ENCODE measurements at places on chromosomes 5 and 9.

- no peak for DNase-seq
These were observed 101.2 kb upstream of the TRIM32 start for GRCh38 chr9:116585896-116586295.

GRCh38 chr5:28543473-28544098, 1505.2 kb upstream of the CDH9 start:
- DNase-seq: no peak

GRCh38 chr9:83219154-83219923, 156.4 kb upstream of the RASEF start:
- peak; percentile 48 for DNase-seq

GRCh38 chr9:107669422-107669821, 179.9 kb upstream of the KLF4 start:
- DNase-seq: no peak

- no peak for DNase-seq
These were observed 197.2 kb downstream of the COX7C start for GRCh38 chr5:86814907-86815306.

DNA sequence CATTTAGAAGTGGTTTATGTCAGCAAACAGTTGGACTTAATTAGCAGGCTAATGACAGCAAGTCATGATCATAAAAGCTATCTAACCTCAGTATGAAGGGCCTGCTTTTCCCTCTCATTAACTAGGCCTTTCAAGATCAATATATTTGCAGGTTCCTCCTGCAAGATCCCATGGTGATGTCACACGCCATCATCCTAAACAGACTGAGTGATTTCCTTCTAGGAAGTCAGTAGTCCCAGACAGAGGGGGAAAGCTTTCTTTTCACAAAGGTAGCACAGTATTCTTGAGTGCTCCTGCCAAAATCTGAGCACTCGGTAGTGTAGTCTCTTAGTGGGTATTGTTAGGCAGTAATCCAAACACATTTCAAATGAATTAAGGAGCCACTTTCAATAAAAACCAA, 52.5 kb downstream of the UIMC1 start:
- no peak for DNase-seq

GRCh38 chr9:113945784-113946183, 69.7 kb downstream of the ZNF618 start:
- DNase-seq: no peak

DNA sequence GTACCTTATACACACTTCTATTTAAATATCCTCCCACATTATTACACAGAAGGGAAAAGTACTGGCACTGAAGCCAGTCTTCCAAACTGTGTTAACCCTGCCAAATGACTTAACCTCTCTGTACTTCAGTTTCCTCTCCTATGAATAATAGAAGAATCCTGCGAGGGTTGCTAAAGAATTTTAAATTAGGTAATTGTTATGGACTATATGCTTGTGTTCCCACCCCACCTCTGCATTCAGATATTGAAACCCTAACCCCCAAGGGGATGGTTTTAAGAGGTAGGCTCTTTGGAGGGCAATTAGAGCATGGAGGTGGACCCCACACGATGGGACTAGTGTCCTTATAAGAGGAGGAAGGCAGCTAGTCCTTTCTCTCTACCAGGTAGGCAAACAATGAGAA, 72.7 kb downstream of the TTLL11 start:
- DNase-seq: no peak

DNA sequence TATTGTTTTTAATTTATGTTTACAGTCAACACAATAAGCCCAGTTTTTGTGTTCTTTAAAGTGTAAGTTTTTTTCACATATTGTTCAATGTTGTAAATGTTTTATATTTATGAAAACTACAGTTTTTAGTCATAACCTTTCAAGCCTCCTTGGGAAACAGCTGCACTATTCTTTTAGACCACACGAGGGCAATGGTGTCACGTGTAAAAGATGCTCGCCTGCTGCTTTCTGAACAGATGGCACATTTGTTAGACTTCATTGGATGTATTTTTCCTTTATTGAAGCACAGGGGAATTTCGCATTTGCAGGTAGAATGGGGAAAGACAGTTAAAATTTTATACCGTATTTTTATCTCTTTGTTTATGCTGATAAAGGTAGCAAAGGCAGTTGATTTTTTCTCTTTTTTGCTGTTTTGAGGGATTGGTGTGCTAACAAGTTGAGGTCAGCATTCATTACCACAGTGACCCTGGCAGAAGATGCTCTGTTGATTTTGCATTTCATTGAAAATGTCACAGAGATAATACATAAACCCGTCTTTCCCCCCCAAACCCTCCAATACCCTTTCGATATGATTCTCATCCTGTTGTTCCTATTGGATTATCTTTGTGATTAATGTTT, 59.0 kb downstream of the MAT2B start:
- peak; percentile 50 for DNase-seq

- no peak for DNase-seq
These were observed 28.4 kb downstream of the ZFP62 start for GRCh38 chr5:180832638-180833068.

DNA sequence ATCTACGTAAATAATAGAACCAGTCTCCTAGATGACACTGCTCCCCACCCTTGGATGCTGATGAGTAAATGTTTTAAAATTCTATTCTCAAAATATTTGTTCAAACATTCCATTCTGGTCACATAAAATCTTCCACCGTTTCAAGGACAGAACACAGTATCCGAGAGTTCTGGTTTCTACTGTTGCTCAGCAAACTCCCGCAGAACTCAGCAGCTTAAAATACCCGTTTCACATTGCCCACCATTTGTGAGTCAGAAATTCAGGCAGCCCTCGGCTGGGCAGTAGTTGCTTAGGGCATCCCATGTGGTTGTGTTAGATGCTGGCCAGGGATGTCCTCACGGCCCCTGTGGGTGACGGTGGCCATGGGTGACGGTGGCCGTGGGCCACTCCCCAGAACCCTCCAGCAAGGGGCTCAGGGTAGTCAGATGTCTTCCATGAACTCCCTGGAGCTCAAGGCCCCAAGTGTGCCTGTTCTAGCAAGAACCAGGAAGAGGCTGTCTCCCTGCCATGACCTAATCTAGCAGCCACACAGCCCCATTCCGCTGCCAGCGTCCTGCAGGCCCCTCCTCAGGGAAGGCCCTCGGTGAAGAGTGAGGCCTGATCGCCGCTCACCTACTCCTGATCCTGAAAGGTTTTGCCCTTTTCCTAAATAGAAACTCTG, 17.4 kb downstream of the MGAT1 start:
- DNase-seq: no peak

DNA sequence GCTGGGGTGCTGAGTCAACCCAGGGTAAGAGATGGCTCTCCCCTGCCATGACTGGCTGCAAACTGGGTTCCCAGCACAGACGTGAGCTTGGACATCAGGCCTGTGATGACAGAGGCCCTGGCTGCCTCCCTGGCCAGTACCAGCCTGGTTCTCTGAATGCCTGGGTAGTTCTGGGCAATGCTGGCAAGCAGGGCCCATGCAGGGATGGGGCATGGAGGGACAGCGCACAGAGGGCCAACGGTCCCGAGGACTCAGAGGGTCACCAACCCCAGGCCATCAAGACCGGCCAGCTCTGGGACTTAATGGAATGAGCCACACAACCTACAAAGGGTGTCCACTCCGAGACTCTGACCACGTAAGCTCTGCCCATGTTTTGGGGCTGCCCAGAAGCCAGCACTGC, 241.4 kb downstream of the FSTL4 start:
- no peak for DNase-seq

- no peak for DNase-seq
These were observed 15.1 kb downstream of the RXRA start for GRCh38 chr9:134341306-134341705.

- DNase-seq: no peak
These were observed 75.2 kb downstream of the F2RL2 start for GRCh38 chr5:76547891-76548524.

- DNase-seq: no peak
These were observed 9.6 kb downstream of the EFNA5 start for GRCh38 chr5:107661038-107661649.

DNA sequence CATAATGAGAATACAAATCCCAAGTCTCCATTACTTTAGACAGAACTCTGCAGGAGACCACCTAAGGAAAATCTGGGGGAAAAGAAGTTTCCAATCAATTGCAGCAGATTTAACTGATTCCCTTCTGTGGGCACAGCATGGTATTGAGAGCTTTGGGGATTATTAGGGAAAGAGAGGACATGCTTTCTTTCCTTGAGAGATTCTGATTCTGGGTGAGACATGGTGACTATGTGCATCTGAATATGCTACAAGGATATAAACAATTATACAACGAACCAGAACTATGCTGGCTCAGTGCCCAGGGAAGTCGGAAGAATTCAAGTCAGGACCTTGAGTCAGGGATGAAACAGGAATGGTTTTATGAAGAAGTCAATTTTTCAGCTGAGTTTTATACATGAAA, 183.7 kb downstream of the PDE4D start:
- no peak for DNase-seq

- DNase-seq: no peak
These were observed 12.3 kb upstream of the PPP2R2B start for GRCh38 chr5:146890731-146891440.

DNA sequence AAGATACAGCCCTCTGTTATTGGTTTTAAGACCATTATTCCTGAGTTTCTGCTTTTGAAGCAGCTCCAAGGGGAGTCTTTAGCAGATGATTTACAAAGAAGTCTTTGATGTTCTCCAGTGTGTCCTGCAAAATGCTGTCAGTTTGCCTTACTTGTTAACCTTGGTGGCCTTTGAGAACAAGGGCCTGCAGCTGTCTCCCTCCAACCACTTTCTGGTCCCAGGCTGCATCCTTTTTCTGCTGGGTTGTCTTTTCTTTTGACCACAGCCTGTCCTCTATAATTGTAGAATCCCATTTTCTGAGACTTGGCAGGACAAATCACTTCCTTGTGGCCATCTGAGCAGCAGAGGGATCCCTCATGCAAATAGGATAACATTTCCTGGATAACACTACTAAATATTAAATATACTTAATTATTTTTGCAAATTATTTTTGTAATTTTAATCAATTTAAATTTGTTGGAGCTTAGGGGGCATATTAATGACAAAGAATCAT, 281.4 kb downstream of the DMRT2 start:
- DNase-seq: no peak

DNA sequence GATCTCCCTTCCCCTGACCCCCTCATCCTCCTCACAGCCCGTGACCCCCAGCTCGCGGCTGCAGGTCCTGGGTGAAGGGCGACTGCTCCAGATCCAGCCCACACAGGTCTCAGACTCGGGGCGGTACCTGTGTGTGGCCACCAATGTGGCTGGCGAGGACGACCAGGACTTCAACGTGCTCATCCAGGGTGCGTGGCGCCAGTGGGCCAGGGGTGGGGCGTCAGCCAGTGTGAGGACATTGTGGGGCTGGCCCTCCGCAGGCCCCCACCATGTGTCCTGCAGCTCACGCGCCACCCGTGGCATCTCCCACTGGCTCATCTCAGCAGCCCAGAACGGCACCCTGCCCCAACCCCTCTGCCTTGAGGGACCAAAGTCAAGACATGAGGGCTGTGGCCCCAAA, 67.1 kb upstream of the ASS1 start:
- no peak for DNase-seq

DNA sequence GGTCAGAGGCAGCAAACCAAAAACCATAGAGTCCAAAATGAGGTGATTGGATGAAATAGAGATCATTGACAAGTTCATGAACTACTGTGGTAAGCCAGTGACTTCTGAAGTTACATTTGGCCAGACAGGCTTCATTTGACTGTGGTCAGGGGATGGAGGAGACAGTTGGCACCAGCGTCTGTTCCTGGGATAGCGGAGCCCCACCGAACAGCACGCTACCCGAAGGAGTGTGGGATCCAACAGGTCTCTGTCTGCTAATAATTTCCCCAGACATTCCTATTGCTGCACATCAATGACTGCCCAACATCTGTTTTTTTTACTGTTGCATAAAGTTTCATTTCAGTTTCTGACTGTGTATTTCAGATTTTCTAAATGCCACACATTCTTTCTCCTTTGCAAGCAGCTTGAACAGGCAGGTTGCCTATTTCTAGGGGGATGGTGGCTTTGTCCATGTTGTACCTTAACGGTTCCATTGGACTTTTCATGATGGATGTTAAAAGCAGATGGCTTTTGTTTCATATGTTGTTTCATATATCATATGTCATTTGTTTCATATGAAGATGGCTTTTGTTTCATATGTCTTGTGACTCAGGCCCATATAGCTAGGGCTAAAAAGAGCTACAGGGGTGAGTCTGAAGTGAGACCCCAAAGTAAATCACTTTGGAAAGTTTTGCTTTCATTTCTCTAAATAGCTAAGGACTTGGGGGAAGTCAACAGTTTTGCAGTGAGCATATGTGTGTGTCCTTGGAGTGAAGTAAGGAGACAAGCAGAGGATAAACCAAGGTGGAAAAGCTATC, 180.8 kb downstream of the GOLPH3 start:
- DNase-seq: no peak

DNA sequence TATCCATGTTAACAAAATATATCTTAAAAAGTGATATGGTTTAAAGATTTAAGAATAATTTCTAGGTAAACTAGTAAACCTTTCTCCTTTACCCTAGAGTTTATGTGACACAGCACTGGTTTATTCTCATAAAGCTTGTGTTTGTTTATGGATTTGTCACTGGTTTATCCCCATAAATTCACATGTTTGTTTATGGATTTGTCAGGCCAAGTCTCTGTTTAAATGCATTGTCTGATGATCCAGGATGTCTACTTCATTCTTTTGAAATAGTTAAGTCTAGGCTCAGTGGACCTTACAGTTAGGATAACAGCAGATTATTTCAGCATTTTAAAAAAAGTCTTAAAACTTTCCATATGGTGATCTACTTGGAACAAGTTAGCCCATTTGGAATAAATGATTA, 334.0 kb downstream of the ARRDC3 start:
- no peak for DNase-seq

GRCh38 chr5:96037128-96037527, 75.5 kb upstream of the ELL2 start:
- no peak for DNase-seq

- DNase-seq: no peak
These were observed 75.3 kb downstream of the RANBP17 start for GRCh38 chr5:170937072-170937471.

GRCh38 chr5:87411586-87411972, 1.2 kb downstream of the CCNH start:
- DNase-seq: no peak

DNA sequence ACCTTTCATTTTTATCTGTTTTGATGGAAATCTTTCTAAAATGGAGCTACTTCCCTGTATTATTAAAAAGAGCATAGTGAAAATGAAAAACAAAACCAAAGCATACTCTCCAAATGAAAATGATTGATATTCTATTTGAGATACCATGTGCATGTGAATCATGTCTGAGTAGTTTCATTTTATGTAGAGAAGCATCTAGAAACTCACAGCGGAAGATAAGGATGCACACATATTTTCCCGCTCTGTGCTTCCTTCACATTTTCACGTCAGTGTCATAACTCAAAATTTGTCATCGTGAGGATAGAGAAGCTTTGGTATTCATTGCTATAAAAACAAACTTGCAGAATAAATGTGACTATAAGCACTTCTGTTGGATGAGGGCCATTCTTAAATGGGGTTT, 34.0 kb upstream of the CLINT1 start:
- DNase-seq: no peak

GRCh38 chr9:97651646-97652045, 18.0 kb downstream of the NCBP1 start:
- DNase-seq: no peak

All from NCI-H345 (cell line).